ENCODE measurements at places on chromosomes 13 and 19. TPM values are rescaled to one million over a fixed set of nuclear protein-coding genes. Genes with fewer than 3 reads are reported as not detected.

DNA sequence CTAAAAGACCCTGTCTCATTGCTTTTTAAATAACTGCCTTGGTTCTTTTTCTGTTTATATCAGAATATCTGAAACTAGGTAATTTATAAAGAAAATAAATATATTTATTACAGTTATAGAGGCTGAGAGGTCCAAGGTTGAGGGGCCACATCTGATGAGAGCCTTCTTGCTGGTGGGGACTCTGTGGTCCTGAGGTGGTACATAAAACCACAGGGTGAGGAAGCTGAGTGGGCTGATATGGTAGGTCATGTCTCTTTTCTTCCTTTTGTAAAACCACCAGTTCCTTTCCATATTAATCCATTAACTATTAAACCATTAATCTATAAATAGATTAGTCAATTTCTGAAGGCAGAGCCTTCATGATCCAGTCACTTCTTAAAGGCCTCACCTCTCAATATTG is 109.5 kb upstream of the SPRY2 start:
- H3K4me3 ChIP-seq: no peak overlapping the region
- no peaks in the 10 kb centered on the region for H3K4me1 ChIP-seq
- no peak overlapping the region for H3K27ac ChIP-seq
- H3K36me3 ChIP-seq: no peaks in the 10 kb centered on the region
- DNase-seq: no peak
- no peaks in the 10 kb centered on the region for H3K27me3 ChIP-seq

DNA sequence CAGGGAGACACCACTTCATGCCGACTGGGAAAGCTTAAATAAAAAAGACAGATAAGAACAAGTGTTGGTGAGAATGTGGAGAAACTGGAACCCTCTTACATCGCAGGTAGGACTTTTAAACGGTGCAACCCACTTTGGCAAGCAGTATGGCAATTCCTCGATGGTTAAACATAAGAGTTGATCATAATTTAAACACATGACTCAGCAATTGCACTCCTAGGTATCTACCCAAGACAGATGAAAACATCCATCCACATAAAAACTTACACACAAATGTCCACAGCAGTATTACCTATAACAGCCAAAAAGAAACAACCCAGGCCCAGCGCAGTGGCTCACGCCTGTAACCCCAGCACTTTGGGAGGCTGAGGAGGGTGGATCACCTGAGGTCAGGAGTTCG is 21.9 kb downstream of the FLT1 start:
- H3K27ac ChIP-seq: no peak overlapping the region
- peaks cover 34% of the 10 kb centered on the region for H3K4me1 ChIP-seq
- H3K4me3 ChIP-seq: no peak overlapping the region
- DNase-seq: no peak

Gene RFPL4AL1
- total RNA-seq: not detected

DNA sequence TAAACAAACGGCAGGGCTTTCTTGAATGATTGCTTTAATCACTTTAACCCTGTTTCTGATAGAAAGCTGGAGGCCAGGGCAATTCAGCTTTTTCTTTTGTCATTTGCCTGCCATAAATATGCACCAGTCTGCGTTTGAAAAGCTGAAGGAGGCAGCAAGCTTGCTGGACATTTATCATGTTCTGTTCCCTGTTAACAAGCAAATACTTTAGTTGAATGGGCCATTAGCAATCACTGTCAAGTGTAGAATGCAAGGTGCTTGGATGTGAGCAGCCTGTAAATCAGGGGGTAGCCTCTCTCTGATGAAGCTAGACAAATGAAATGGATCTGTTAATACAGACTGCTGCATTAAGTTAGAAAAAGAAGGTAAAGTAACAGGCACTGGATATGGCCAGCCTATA is 7.6 kb downstream of the EFNB2 start:
- H3K4me1 ChIP-seq: peaks cover 5% of the 10 kb centered on the region
- no peak for DNase-seq
- no peak overlapping the region for H3K4me3 ChIP-seq
